ENCODE measurements at places on chromosomes 5 and 9.
A peak's percentile ranks its signal among the peaks of the same experiment; 100 is the strongest.

GRCh38 chr5:14342306-14342705 is 199.2 kb downstream of the TRIO start:
- DNase-seq, result peak; percentile 53

DNA sequence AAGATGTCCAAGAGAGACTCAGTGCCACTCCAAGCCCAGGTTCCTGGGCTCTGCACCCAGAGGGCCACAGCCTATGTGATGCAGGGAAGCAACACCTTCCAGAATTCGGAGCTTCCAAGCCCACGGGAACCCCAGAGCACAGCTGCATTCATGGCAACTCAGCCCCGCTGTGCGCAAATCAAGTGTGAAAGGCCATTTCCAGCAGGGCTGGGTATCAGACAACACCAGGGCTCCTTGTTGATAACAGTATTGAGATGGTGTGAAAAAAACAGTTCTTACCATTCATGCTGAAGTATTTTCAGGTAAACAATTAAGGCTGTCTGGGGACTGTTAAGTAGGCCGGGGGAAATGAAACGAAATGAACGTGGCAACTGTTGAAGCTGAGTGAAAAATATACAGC is 10.1 kb downstream of the ROR2 start:
- DNase-seq, result no peak

DNA sequence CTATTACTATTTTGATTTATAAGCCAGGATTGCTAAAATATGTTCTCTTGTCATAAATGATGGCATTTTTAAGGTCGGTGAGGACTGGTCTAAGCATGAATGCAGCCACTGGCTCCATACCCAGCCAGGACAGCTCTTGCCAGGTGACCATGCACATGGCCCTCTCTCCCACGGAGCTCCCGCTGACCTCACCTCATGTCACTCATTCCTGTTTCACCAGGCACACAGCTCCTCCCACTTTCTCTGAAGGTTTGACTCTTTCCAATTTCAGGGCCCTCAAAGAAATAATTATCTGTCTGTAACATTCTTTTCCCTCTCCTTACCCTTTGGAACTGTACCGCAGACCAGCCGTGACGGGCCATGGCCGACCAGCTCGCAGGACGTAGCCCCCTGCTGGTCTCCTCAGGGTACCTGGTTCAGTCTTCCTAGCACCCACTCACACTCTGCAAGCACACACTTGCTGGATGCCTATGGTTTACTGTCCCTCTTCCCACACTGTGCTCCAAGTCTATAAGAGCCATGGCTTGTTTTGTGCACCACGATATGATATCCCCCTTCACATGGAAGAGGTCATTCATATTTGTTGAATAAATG is 72.5 kb downstream of the LIFR start:
- DNase-seq, result no peak

DNA sequence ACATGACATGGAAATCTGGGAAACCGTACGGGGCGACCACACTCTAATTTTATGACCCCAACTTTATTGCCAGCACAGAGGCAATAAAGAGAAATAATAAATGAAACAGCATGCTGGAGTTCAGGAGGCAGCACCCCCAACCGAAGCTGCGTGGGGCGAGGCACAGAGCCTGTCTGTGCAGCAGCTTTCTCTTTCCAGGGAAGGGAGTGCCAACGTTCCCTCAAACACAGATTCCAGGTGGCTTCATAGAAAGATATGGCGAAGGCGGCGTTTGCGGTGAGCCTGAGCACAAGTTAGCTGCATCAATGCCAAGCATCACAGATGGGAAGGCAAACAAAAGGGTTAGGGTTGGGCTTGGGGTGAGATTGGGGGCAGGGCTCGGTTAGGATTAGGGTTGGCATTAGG is 114.8 kb downstream of the HSD17B3 start:
- peak; percentile 91 for DNase-seq

GRCh38 chr5:1760231-1760630 is 39.4 kb downstream of the MRPL36 start:
- DNase-seq, result no peak
